Hepatocyte (in vitro differentiated cells): ENCODE measurements at places on chromosomes 5 and 9.

- H3K36me3 ChIP-seq, result no peaks in the 10 kb centered on the region
- no peak overlapping the region for H3K27ac ChIP-seq
- peak; percentile 21 for DNase-seq
- peaks cover 5% of the 10 kb centered on the region for H3K4me1 ChIP-seq
- no peaks in the 10 kb centered on the region for H3K27me3 ChIP-seq
- H3K4me3 ChIP-seq, result no peak overlapping the region
These were observed 17.7 kb downstream of the TTLL11 start for GRCh38 chr9:122075135-122076030.

GRCh38 chr5:82884821-82885471, 192.2 kb downstream of the TMEM167A start:
- peaks cover 5% of the 10 kb centered on the region for H3K4me1 ChIP-seq
- H3K4me3 ChIP-seq, result no peak overlapping the region
- H3K27me3 ChIP-seq, result no peaks in the 10 kb centered on the region
- peak overlapping the region; percentile 35 for H3K27ac ChIP-seq
- H3K36me3 ChIP-seq, result no peaks in the 10 kb centered on the region
- no peak for DNase-seq

DNA sequence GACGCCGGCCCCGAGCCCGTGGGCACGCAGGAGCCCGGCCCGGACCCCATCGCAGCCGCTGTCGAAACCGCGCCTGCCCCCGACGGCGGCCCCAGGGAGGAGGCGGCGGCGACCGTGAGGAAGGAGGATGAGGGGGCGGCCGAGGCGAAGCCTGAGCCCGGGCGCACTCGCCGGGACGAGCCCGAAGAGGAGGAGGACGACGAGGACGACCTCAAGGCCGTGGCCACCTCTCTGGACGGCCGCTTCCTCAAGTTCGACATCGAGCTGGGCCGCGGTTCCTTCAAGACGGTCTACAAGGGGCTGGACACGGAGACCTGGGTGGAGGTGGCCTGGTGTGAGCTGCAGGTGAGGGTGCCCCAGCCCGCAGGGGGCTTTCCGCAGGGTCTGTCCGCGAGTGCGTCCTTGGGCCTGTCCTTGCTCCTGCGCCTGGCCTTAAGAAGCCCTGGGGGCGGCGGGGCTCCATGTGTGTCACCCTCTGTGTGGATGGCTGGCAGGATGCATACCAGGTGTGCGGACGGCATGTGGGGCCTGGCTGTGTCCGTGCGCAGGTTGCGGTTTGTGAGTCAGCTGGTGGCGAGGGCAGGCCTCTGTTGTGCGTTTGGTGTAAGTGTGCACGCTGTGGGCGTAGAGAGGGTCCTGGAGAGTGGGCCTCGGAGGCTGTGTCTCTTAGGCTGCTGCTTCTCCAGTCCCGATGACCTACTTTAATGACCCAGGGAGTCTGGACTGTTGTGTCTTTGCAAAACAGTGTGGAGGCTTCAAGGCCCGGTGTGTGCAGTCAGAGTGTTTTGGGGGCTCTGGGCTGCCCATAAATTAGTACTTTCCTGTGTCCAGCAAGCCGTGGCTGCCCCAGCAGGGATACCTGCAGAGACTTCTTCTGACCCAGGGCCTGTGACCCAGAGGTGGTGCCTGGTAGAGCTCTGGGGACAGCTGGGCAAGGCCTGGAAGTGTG, 1.6 kb downstream of the WNK2 start:
- H3K27ac ChIP-seq, result no peak overlapping the region
- H3K36me3 ChIP-seq, result no peaks in the 10 kb centered on the region
- peaks cover 26% of the 10 kb centered on the region for H3K27me3 ChIP-seq
- H3K4me3 ChIP-seq, result no peak overlapping the region

DNA sequence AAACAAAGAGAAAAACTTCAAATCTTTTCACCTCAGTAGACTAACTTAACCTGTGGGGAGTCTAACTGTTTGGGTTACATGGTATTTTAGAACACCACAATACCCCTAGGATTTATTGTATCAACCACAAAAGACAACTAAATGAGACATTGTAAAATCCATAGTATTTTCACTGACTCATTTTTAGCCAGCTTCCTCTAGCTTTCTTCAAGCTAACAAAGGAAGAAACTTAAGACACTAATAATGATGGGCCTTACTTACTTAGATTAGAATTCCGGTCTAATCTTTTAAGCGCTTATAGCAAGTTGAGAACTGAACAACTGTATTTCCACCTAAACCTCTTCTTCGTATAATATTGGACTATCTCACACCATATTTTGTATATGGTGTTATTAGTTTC, 529.3 kb downstream of the DMRTA1 start:
- H3K27me3 ChIP-seq, result no peaks in the 10 kb centered on the region
- H3K27ac ChIP-seq, result no peak overlapping the region

- no peaks in the 10 kb centered on the region for H3K36me3 ChIP-seq
- H3K27ac ChIP-seq, result no peak overlapping the region
- no peaks in the 10 kb centered on the region for H3K4me1 ChIP-seq
- no peaks in the 10 kb centered on the region for H3K27me3 ChIP-seq
These were observed 225.2 kb downstream of the SEMA5A start for GRCh38 chr5:9320652-9321051.

DNA sequence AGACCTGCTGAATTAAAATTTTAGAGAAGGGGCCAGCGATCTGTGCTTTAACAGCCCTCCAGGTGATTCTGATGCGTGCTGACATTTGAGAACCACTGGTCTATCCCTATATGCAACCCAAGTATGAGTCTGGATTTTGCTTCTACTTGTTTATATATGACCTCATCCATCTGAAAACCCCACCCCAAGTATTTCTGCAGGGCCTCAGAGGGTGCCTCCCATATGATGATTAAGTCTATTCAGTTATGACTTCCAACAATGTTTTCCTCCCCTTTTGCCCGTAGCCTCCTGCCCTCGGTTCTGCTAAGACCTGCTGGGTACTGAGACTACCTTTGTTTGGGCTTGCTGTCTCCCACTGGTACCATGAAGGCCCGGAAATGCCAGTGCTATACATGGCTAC, 376.0 kb upstream of the SMARCA2 start:
- H3K27ac ChIP-seq, result no peak overlapping the region
- no peaks in the 10 kb centered on the region for H3K4me1 ChIP-seq
- no peaks in the 10 kb centered on the region for H3K36me3 ChIP-seq
- H3K4me3 ChIP-seq, result no peak overlapping the region
- no peaks in the 10 kb centered on the region for H3K27me3 ChIP-seq

DNA sequence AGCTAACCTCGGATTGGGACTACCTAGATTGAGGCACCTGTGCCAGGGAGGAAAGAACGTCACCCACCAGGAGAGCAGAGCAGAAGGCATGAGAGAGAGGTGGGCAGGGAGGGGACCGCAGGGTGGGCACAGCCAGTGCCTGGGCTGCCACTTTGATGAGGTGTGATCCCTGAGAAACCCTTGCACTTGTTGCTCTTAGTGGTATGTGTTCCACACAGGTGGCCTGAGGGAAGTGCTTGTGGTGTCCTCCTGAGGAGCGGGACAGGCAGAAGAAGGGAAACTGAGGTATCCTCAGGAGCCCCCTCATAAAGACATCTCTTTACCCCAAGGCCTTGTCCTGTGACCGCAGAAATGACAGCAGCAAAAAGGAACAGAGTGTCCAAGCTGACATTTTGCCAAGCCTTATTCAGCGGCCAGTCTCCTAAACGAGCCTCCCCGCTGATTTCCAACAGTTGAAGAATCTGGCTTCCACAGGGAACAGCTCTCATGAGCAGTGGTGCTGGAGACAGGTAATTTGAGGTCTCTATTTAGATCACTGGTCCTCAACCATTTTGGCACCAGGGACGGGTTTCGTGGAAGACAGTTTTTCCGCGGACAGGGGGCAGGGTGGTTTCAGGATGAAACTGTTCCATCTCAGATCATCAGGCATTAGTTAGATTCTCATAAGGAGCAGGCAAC, 82.4 kb downstream of the FOXD1 start:
- H3K27ac ChIP-seq, result no peak overlapping the region
- H3K4me3 ChIP-seq, result no peak overlapping the region
- H3K27me3 ChIP-seq, result peaks cover 7% of the 10 kb centered on the region
- H3K36me3 ChIP-seq, result no peaks in the 10 kb centered on the region
- peaks cover 15% of the 10 kb centered on the region for H3K4me1 ChIP-seq

DNA sequence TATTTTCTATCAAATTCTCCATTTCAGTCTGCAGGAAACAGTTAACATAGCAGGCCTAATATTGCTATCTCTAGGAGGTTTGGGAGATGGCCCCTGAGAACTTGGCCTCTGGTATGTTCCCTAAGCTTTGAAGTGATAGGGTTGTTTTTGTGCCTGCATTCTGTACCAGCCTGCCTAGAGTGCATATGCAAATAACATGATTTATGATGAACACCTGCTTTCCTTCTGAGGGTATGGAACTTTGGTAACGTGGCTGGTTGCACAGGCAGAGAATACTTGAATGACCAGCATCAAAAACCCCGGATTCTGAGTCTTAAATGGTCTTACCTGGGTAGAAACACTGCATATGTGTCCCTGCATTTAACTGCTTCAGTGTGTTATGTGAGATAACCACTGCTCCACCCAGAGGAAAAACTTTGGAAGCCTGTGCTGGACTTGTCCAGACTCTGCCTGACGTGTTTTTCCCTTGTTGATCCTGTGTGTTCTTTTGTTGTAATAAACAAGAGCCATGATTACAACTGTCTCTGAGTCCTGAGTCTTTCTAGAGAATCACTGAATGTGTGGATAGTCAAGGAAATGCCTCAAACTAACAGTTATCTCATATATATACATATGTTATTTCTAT, 111.3 kb upstream of the ABCA1 start:
- H3K36me3 ChIP-seq, result no peaks in the 10 kb centered on the region
- no peak overlapping the region for H3K27ac ChIP-seq
- H3K27me3 ChIP-seq, result no peaks in the 10 kb centered on the region
- DNase-seq, result no peak
- no peaks in the 10 kb centered on the region for H3K4me1 ChIP-seq
- H3K4me3 ChIP-seq, result no peak overlapping the region

- peak overlapping the region; percentile 92 for H3K27ac ChIP-seq
- peaks cover 31% of the 10 kb centered on the region for H3K4me1 ChIP-seq
- H3K27me3 ChIP-seq, result no peaks in the 10 kb centered on the region
- DNase-seq, result peak; percentile 79
- no peaks in the 10 kb centered on the region for H3K36me3 ChIP-seq
These were observed 937 bp upstream of the HMGCR start for GRCh38 chr5:75335952-75336614.

DNA sequence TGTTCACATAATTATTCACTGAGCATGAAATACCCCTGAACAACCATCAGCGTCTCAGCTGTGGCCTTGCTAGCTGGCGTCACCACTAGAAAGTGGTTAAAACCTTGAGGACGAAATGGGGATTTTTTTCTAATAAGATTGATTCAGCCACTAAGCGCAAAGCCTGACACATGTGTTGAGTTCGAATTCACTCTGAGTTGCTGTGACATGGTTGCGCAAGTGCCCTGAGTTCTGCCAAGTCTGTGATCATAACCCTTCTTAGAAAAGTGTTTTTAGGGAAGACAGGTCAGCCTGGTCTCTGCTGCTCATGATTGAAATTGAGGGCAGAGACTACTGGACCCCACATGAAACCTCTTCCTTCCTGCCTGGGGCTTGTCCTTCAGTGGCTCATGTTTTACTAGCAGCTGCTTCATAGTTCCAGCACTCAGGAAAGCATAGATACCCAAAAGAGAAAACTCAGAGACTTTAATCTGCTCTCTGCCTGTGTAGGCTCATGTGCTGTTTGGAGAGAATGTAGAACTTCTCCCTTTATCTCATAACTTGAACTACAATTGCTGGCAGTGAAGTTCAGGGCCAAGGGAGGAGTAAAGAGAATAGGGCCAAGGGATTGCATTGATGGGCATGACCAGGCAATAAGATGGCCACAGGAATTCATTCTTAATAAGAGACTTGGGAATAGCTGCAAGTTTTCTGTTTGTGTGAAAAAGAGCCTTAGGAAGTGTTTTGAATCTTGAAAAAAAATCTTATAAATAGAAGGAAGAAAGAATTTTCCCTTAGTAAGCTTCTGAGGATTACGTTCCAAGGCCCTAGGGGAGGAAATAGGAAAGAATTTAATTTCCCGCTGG, 66.8 kb upstream of the CXCL14 start:
- H3K27ac ChIP-seq, result peak overlapping the region; percentile 54
- H3K36me3 ChIP-seq, result no peaks in the 10 kb centered on the region
- peaks cover 26% of the 10 kb centered on the region for H3K4me1 ChIP-seq

- H3K36me3 ChIP-seq, result no peaks in the 10 kb centered on the region
- H3K4me1 ChIP-seq, result no peaks in the 10 kb centered on the region
- no peak overlapping the region for H3K4me3 ChIP-seq
- no peaks in the 10 kb centered on the region for H3K27me3 ChIP-seq
These were observed 36.6 kb upstream of the NR4A3 start for GRCh38 chr9:99785010-99785590.

GRCh38 chr5:79955356-79955895, 35.6 kb downstream of the MTX3 start:
- no peak overlapping the region for H3K27ac ChIP-seq
- H3K4me3 ChIP-seq, result no peak overlapping the region
- no peaks in the 10 kb centered on the region for H3K27me3 ChIP-seq
- DNase-seq, result no peak

- H3K4me3 ChIP-seq, result no peak overlapping the region
- no peaks in the 10 kb centered on the region for H3K27me3 ChIP-seq
- no peak for DNase-seq
- no peaks in the 10 kb centered on the region for H3K36me3 ChIP-seq
- H3K4me1 ChIP-seq, result no peaks in the 10 kb centered on the region
These were observed 14.8 kb downstream of the RASEF start for GRCh38 chr9:83047839-83048775.

- H3K4me1 ChIP-seq, result no peaks in the 10 kb centered on the region
- H3K27me3 ChIP-seq, result no peaks in the 10 kb centered on the region
- no peak overlapping the region for H3K27ac ChIP-seq
- no peak overlapping the region for H3K4me3 ChIP-seq
- DNase-seq, result no peak
- H3K36me3 ChIP-seq, result peaks cover 7% of the 10 kb centered on the region
These were observed 24.0 kb upstream of the MCCC2 start for GRCh38 chr5:71563161-71563560.

DNA sequence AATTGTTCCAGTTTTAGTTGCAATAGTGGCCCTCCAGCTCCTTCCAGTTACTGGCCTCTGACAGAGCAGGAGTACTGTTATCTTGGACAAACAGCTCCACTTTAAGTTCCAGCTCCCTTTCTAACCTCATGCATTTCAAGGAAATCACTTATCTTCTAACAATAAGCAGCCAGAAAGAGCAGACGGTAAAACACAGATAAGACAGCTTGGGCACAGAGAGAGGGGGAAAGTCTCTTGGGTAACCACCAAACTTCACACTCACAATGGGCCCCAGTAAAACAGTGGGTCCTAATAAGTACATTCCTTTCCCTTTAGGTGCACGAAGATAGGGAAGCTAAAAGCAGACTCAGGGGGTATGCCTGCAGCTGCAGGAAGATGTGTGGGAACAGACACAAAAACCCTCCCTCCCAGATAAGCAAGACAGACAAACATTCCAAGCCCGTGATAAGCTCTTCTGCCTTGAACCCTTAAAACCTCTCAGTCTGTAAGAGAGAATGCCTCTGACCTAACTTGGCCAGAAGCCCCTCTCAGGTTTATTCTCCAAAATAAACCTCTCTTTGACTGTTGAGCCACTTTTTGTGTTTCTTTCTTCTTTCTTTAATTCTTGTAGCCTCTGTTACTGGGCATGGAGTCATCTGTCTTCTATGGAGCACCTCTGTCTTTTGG, 30.8 kb downstream of the OR1J1 start:
- no peaks in the 10 kb centered on the region for H3K4me1 ChIP-seq
- H3K4me3 ChIP-seq, result no peak overlapping the region
- H3K27me3 ChIP-seq, result no peaks in the 10 kb centered on the region
